AML-193 (cell line): ENCODE measurements at places on chromosomes 2 and 18.

- DNase-seq = no peak
Observed at GRCh38 chr2:66576311-66576560, 141.3 kb downstream of the MEIS1 start.

- peak; percentile 35 for DNase-seq
Observed at GRCh38 chr2:15588329-15588919, 3.2 kb upstream of the DDX1 start.

GRCh38 chr2:71466301-71467179 is 13.2 kb downstream of the DYSF start:
- peak; percentile 8 for DNase-seq

DNA sequence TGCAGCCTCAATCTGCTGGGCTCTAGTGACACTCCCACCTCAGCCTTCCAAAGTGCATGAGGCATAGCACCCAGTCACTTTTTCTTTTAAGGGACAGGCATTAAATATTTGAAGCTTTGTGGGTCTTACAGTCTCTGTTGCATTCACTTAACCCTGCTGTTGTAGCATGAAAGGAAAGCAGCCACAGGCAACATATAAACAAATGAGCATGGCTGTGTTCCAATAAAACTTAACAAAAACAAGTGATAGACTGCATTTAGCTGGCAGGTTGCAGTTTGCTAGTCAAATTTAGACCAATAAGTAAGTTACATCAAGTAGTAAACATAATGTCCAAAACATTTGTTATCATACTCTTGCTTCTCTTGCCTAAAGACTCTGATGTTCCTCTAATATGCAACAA is 297.3 kb upstream of the MMADHC start:
- DNase-seq = no peak

GRCh38 chr2:128640166-128640844 is 321.6 kb upstream of the HS6ST1 start:
- no peak for DNase-seq

- no peak for DNase-seq
Observed at GRCh38 chr2:233689501-233689900, 3.2 kb upstream of the UGT1A6 start.

DNA sequence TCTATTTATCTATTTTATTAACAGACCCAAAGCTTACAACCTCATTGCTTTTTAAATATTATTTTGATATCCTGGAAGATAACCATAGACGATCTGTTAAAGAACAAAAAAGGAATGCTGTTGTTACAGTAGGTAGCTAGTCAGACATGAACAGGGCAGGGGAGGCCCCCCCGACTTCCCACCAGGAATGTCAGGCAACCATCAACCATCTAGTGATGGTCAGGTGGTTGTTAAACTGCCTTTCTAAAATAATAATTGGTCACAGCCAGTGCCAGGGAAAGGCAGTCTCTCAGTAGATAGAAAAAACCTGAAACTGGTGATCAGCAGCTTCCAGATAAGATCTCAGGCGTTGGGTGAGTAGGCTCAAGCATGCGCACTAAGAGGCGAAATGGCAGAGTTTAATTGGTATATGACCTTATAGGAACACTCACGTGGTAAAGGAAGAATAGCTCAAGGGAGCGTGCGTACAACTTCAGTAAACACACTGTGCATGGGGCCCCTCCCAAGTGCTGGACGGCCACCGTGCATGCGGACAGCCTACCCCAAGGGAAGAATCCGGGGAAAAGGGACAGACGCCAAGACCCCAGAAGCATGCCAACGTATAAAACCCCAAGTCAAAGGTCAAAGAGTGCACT is 32.5 kb upstream of the CCL20 start:
- no peak for DNase-seq

- peak; percentile 34 for DNase-seq
Observed at GRCh38 chr2:134250840-134251461, 2.9 kb upstream of the MGAT5 start.

GRCh38 chr2:141331127-141331526 is 799.7 kb downstream of the LRP1B start:
- no peak for DNase-seq

DNA sequence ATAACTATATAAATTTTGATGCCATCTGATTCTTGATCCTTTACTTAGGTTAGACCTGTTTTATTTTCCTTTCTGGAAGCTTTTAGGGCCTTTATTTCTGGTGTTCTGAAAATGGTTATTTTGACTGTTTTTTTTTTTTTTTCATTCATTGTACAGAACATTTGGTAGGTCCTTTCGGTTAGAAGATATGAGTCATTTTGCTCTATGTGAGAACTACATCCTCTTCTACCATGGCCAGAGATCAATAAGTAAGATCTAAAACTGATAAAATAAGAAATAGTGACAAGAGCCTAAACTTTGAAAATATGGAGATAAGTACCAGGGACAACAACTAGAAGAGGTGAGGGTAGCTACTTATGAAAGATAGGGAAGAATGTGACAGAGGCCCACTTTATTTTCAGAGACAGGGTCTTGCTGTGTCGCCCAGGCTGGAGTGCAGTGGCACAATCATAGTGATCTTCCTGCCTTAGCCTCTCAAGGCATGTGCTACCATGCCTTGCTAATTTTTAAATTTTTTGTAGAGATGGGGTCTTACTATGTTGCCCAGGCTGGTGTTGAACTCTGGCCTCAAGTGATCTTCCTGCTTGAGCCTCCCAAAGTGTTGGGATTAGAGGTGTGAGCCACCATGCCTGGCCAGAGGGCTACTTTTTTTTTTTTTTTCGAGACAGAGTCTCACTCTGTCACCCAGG is 66.5 kb downstream of the EIF2AK3 start:
- DNase-seq = no peak

- no peak for DNase-seq
Observed at GRCh38 chr2:60341151-60341550, 212.3 kb downstream of the BCL11A start.

DNA sequence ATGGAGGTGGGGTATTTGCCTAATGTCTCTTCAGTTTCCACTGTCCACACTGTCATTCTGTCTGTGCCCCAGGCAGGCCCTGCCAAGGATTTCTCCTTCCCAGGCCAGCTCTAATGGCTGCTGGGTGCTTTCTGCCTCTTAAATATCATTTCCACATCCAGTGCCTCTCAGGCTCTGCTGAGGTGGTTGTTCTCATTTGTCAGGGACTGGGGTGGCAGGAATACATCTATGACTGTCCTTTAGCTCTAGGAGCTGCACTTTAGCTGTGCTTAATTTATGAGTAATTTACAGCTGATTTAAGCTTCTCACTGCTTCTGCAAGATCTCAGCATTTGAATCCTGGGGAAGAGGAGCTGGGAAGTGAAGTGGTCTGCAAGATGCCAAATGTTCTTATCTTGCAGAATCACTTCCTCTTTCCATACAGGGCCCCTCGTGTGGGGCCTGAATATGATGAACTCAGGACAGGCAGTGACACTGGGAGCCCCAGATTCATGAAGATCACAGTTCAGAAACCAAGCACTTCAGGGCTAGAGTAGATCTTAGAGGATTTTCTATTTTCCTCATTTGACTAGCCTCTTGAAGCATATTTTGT is 150.2 kb downstream of the FSHR start:
- no peak for DNase-seq

DNA sequence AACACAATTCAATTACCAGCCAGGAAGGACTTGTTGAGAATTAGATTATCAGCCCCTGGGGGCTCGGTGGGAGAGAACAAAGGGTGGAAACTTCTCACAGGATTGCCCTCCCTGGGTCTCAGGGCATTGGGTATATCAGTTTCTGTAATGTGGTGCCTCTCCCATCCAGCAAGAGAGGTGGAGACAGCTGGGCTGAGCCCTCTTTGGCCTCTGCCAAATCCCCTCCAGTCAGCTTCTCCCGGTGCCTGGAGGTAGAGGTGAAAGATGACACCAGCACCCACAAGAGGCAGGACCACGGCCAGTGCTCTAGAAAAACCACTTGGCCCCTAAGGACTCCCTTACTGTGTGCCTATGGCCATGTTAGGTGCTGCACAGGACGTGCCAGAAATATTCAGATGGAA is 179.7 kb downstream of the HAUS1 start:
- no peak for DNase-seq

GRCh38 chr2:15871239-15871783 is 69.0 kb upstream of the MYCN start:
- no peak for DNase-seq

- no peak for DNase-seq
Observed at GRCh38 chr18:55265984-55266383, 306.7 kb upstream of the CCDC68 start.

- DNase-seq = no peak
Observed at GRCh38 chr2:98691303-98691702, 39.6 kb downstream of the MGAT4A start.

- no peak for DNase-seq
Observed at GRCh38 chr2:70733646-70734180, 34.3 kb downstream of the ADD2 start.

DNA sequence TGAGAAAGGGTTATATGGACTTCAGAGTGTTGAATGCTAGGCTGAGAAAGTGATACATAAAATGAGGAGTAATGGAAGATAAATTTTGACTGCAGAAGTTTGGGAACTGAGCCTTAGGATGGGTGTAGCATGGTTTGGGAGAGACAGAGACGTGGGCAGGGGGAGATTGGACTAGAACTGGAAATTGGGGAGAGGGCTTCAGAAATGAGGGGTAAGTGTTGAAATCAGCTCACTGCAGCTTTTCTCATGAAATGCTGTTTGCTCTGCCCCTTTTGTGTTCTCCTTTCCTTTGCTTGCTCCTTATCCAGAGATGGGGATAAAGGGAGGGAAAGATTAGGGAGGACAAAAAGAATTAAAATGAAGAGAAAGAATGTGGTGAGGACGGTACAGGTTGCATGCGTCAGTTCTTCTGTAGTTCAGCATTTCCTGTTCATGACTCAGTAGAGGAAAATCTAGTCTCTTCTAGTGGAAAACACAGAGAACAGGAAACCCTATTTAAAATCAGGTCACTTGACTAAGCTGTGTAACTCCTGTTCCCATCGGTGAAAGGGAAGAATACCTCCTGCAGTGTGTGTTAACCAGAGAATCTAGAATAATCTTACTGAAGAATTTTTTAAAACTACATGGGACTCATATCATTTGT is 105.6 kb downstream of the CRIM1 start:
- no peak for DNase-seq

DNA sequence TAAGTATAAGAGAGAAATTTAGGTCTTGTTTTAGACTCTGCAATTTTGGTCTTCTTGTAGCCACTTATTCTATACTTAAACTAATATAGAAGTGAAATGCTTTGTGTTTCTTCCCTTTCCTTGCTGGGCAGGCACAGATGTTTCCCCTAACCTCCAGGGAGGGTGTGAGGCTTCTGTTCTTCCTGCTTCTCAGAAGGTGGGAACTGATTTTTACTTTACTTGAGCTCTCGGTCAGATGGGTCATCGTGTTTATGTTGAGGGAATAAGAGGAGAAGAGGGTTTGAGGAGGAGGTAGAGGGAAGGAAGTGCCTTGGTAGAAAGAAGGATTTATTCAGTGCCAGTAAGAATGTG is 92.5 kb upstream of the CXCR4 start:
- no peak for DNase-seq

- no peak for DNase-seq
Observed at GRCh38 chr18:22223254-22223964, 54.0 kb downstream of the GATA6 start.

DNA sequence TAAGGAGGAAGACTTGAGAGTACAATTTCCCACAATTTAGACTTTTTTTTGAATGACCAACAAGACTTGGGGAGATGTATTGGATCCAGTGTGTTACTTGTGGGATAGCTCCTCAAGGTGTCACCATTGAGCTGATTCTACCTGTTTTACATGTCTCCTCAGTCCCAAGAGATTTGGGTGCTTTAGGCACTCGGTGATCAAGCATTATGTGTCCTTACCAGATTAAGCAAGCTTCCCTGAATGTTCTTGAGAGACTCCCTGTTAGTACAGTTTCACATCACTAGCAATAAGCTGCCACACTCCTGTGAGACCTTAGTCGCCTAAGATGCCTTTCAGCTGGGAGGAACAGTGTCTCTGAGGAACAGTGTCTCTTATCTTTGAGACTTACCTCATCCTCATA is 384.3 kb upstream of the SYT4 start:
- DNase-seq = no peak

- no peak for DNase-seq
Observed at GRCh38 chr2:178143481-178143880, 31.2 kb downstream of the RBM45 start.

DNA sequence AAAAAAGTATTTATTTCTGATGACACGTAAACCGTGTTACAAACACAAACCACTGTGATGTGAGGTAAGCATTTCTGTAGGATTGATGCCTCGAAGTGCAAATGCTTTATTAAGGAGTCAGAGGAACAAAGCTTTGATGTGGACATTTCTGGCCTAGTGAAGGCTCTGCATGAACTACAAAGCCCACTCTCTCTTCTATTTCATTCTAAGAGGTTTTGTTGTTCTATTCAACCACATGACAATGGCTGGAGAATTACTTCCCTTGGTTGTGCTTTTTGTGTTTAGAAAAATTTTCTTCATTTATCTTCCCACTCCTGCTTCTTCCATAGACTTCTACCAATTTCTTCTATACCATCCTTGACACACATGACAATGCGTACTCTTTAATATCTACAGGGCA is 125.7 kb upstream of the CCDC195 start:
- no peak for DNase-seq

DNA sequence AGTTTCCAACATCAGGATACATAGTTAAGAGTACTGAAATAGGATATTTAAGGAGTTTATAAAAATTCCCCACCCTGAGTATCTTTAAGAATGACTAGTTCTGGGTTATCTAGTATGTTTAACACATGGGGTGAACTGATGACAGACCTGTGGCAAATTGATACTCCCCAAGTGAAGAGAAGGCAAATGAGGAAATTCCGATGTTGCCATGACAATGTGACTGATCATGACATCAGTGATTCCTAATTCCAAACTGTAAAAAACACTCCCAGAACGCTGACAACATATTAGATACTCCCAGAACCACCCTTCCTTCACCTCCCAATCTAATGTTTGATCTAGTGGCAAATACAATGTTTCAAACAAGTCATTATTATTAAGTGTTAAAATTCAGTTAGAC is 77.6 kb downstream of the RBMS1 start:
- no peak for DNase-seq

DNA sequence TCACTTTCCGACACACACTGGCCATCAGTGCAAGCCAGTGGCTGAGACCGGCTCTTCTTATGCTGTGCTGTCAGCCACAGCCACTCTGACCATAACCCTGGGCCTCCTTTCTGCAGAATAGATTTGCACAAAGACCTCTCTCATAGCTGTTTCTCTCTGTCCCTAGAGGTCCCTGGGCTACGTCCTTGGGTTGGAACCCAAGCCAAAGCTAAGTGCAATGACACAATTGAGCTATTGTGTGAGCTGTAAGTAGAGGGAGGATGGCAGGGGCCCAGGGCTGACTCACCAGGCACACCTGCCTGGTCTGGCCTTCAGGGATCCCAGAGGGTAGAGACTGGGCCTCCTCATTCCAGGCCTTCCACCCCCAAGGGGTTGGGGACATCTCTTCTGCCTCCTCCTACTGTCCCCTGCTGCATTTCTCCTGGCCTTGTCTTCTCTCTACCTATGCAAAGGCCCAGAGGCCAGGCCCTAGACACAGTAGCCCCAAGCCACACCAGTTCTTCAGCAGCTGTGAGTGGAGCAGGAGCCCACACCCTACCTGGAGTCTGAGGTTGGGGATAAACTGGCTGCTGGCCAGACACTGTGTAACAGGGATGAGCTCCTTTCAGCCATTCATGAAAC is 174.6 kb downstream of the NCK2 start:
- no peak for DNase-seq

GRCh38 chr18:79855147-79855933 is 57.6 kb downstream of the KCNG2 start:
- no peak for DNase-seq
